ENCODE measurements at places on chromosomes 16 and 17.

- H3K4me3 ChIP-seq: no peak overlapping the region
- no peaks in the 10 kb centered on the region for H3K4me1 ChIP-seq
- H3K27ac ChIP-seq: no peak overlapping the region
- H3K27me3 ChIP-seq: no peaks in the 10 kb centered on the region
These were observed 74.5 kb upstream of the HSBP1 start for GRCh38 chr16:83733301-83733700.

- H3K27me3 ChIP-seq: peaks cover 6% of the 10 kb centered on the region
- peaks cover 47% of the 10 kb centered on the region for H3K4me1 ChIP-seq
- no peak for DNase-seq
- H3K36me3 ChIP-seq: no peaks in the 10 kb centered on the region
- H3K4me3 ChIP-seq: peak overlapping the region; percentile 77
These were observed 532 bp downstream of the KDM6B start for GRCh38 chr17:7834542-7834956.

DNA sequence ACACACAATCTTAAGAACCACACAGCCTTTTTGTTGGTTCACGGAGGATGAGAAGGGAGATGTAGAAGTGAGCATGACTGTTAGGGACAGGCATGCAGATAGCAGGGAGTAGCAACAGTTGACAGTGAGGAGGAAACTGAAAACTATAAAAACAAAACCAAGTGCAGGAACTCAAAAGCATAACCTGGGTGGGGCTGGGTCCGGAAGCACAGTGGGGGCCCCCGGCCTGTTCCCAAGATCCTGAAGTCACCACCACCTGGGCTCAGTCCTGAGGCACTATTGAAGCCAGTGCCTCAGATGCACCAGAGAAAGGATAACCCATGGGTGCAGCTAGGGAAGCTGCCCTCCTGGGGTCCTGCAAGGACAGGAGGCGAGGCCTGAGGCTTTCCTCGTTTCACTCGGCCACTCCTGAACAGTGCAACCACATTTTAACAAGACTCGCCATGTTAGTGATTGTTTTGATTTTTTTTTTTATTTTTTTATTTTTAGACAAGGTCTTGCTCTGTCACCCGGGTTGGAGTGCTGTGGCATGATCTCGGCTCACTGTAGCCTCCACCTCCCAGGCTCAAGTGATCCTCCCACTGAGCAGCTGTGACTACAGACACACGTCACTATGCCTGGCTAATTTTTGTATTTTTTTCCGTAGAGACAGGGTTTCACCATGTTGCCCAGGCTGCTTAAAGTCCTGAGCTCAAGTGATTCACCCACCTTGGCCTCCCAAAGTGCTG is 27.7 kb upstream of the CBX4 start:
- no peaks in the 10 kb centered on the region for H3K4me1 ChIP-seq
- H3K27ac ChIP-seq: no peak overlapping the region
- no peak for DNase-seq
- H3K27me3 ChIP-seq: peaks cover 10% of the 10 kb centered on the region

DNA sequence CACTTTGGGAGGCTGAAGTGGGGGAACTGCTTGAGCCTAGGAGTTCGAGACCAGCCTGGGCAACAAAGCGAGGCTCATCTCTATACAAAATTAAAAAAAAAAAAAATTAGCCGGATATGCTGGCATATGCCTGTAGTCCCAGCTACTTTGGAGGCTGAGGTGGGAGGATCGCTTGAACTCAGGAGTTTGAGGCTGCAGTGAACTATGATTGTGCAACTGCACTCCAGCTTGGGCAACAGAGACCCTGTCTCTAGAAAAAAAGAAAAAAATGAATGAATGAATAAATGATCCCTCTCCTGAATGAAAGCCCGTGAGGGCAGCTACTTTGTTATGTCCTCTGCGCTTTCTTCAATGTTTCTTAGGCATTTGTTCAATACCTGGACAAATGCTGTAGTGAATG is 27.7 kb upstream of the DHX8 start:
- H3K36me3 ChIP-seq: no peaks in the 10 kb centered on the region
- no peak for DNase-seq
- no peak overlapping the region for H3K27ac ChIP-seq

DNA sequence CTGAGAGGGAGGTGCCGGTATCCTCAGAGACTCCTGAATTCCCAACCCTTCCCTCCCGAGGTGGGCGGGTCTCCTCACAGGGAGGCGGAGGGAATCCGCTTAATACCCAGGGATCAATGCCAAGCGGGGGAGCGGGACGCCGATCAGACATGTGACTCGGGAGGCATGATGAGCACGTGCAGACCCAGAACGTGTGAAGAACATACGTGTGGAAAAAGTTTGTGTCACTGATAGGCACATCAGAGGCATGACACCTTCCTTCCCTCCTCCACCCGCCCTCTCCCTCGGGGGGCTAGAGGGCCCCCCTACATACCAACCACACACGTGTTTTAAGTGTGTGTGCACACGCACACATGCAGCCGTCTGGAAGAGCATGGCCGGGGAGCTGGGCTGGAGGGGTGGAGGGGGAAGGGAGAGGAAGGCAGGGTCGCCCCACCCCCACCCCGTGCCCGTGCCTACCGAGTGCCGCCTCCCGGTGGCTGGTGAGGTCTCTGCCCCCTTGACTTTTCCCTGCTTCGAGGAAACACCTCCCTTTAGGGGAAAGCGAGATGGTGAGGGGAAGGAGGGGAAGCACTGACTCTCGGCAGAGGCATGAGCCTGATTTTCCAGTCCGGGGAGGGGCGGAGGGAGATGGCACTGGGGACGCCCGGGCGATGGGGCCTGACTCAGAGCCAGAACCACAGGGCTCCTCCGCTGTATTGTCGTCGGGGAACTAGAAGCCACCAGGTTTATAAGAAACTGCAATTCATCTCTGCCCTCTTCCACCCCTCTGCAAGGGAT is 12.1 kb upstream of the TBX21 start:
- H3K4me3 ChIP-seq: no peak overlapping the region
- no peak overlapping the region for H3K27ac ChIP-seq
- no peaks in the 10 kb centered on the region for H3K36me3 ChIP-seq
- peaks cover 79% of the 10 kb centered on the region for H3K27me3 ChIP-seq
- peak; percentile 16 for DNase-seq

- H3K4me1 ChIP-seq: peaks cover 10% of the 10 kb centered on the region
- no peak overlapping the region for H3K4me3 ChIP-seq
- DNase-seq: no peak
- H3K36me3 ChIP-seq: peaks cover 6% of the 10 kb centered on the region
- H3K27me3 ChIP-seq: no peaks in the 10 kb centered on the region
These were observed 1.4 kb upstream of the NAE1 start for GRCh38 chr16:66832190-66832589.

- no peak overlapping the region for H3K27ac ChIP-seq
- no peak for DNase-seq
- H3K4me1 ChIP-seq: no peaks in the 10 kb centered on the region
- no peaks in the 10 kb centered on the region for H3K36me3 ChIP-seq
- no peak overlapping the region for H3K4me3 ChIP-seq
These were observed 16.5 kb downstream of the CDIP1 start for GRCh38 chr16:4522051-4522581.

Data from astrocyte (in vitro differentiated cells and primary cell).